GM10248 (cell line): ENCODE measurements at places on chromosomes 3 and 15.

DNA sequence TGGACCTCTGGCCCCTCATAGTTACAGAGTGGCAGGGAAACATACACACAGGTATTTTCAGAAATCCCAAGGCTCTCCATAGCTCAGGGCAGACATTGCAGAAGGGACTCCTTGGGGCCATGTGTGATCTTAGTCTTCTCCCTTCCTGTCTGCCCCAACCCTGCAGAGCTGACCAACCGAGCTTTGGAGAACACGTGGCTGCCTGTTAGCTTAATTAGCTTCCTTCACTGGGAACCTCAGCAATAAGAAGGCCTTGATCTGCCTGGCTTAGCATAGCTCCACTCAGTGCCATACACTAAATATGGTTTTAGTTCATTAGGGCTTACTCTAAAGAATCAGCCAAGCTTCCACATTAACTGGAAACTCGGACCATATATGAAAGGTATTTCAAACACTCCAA lies 12.3 kb downstream of the LYZL4 start:
- no peak for DNase-seq

DNA sequence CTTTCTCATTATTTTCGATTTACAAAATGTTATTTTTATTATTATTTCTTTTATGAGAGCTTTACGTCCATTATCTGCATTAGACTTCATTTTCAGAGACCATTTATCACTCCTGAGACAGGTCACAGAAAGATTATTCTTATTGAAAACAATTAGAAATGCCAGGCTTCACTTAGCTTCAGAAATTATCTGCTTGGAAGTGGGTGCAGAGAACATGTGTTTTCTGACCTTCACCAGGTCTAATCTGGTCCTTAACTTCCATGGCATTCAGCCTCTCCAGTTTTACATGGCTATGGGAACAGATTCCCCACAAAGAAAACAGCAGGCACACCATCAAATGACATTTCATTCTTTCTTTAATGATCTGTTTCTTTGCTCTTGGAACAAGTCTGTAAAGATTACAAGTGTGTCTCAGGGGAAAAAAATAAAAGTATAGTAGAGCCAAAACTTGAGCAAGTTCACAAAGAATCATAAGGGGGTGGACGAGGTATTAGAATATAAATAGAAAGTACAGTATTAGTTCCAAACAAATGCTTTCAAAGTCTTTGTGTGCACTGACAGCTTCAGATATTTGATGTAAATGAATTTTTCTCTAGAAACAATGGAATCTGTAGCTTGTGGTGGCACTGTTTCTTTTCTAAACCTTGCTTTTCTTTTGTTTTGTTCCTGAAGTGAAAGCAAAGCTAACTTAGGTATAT lies 294.2 kb upstream of the MEIS2 start:
- no peak for DNase-seq

- DNase-seq: no peak
These were observed 28.5 kb downstream of the TBC1D23 start for GRCh38 chr3:100289339-100289738.

- no peak for DNase-seq
These were observed 215.5 kb upstream of the KCNMB2 start for GRCh38 chr3:178320456-178321351.

DNA sequence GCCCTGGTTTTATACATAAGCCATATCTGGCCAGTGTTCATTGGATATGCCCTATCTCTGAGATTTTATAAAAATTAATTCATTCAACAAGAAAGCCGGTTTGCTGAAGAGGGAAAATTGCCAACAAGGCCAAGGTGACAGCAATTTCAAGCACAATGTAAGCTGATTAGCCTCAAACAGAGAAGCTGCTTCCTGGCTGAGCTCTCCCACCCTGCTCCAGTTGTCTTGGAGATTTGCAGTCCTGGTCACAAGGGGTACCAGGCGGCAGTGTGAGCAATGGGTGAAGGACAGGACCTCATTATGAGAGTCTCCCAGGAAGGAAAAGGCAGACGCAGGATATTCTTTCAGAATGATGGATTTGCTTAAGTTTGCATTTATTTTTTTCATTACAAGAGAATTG lies 5.4 kb upstream of the THSD4 start:
- DNase-seq: no peak

DNA sequence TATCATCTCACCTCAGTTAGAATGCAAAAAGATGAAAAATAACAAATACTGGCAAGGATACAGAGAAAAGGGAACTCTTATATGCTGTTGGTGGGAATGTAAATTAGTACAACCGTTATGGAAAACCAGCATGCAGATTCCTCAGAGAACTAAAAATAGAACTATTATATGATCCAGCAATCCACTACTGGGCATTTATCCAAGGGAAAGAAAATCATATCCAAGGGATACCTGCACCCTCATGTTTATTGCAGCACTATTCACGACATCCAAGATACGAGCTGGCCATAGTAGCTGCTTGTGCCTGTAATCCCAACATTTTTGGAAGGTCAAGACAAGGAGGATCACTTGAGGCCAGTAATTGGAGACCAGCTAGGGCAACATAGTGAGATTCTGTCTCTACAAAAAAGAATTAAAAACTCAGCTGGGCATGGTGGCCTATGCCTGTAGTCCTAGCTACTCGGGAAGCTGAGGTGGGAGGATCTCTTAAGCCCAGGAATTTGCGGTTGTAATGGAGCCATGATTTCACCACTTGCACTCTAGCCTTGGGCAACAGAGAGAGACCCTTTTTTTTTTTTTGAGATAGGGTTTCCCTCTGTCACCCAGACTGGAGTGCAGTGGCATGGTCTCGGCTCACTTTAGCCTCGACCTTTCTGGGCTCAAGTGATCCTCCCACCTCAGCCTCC lies 26.6 kb downstream of the USP50 start:
- DNase-seq: no peak

DNA sequence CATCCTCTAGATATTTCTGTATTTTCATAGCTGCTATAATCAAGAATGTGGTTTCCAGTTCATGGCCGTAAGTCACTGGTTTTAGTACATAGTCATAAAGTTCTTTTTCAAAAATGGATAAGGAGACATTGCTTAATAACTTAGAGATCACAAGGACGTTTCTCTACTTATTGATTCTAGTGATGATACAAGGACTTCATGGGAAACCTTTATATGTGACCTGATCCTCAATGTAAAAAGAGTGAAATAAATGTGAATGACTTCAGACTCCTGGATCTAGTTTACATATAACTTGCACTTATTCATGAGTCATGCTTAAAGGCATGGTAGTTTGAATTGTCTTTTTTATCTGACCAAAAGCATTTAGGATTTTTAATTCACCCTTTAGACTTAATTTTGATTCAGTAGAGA lies 35.2 kb downstream of the TSC22D2 start:
- DNase-seq: no peak

DNA sequence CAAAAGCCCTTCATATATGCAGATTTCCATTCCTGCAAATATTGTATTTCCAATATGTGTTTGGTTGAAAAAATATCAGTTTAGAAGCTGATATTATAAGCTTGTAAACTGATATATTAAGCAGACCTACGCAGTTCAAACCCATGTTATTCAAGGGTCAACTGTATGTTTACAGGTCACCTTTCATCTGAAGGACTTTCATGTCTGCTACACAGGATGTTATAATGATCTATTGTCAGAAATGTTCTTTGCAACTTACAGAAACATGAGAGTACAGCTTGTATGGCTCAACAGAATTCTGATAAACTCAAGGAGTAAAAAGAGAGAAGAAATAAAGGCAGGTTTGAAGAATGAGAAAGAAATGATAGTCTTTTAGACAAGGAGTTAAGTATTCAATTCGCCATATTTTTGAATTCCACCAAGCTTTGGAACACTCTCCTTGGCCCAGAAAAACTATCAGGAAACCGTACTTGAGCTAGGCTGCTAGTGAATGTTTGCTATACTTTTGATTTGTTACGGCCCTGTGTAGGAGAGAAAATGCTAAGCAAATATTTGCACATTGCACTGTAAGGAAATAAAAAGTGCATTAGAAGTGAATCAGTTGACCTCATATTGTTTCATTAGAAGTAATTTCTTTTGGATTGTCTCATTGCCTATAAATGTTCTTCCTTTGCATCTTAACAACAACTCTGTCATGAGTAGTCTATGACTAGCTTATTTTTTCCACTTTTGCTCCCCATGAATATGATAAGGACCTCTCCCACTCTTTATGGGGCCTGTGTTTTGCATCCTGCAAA lies 81.2 kb downstream of the NEK11 start:
- no peak for DNase-seq

DNA sequence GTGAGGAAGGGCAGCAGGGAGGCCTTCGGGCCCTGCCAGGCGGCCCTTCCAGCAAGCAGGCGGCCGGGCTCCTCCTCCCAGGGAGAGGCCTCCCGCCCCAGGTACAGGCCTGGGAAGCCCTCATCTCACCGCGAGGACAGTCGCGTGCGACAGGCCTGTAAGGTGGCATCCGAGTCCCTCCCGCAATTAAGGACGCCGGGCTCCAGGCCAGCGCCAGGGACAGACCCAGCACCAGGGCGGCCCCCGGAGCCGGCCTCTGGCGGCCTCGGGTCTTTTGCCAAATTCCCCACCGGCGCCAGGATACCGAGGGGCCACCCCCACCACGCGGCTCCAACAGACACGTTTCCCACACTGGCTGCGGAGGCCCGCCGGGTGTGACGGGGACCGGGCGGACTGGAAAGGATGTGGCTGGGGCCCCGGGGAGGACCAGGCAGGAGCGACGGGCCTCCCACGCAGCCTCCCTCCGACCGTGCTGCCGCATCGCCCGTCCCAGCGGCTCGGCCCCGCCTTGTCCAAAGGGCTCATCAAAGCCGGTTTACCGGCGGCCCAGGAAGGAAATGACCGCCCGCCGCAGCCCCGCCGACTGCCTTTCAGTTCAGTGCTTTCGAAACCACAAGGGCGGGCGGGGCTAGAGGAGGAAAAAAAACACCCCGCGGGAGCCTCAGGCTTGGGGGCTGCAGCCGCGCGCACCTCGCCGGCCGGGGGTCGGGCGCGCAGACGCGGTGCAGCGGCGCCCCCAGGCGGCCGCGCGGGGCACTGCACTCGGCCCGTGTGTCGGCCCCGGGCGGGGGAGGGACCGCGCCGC lies 11.3 kb downstream of the XXYLT1 start:
- peak; percentile 95 for DNase-seq

DNA sequence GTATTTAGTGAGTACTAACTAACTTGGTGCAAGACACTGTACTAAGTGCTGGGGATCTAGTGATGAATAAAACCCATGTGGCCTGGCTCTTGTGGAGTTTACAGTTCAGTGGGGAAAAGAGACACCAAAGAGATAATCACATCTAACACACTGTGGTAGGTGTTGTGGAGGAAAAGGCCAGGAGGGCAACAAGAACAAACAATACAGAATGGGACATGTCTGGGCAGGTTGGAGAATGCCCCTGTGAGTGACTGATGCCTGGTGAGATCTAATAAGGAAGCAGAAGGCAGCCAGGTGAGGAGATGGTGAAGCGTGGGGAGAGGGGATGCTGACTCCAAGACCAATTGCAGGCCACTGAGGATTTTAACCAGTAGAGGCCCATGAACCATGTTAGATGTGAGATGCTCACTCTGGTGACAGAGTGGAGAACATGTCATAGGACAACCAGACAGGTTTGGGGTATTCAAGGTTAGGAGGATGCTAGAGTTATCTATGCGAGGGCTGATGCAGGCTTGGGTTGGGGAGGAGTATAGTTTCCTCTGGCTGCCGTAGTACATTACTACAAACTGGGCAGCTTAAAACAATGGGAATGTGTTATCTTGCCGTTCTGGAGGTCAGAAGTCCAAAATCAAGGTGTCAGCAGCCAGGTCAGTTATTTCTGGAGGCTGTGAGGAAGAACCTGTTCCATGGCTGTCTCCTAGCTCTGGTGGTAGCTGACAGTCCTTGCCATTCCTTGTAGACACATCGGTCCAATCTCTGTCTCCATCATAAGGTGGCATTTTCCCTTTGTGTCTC lies 81.4 kb downstream of the ARNT2 start:
- DNase-seq: no peak

- no peak for DNase-seq
These were observed 100.4 kb upstream of the NDN start for GRCh38 chr15:23787346-23788105.

GRCh38 chr3:54137311-54137710 lies 15.0 kb downstream of the CACNA2D3 start:
- DNase-seq: no peak

- no peak for DNase-seq
These were observed 292.4 kb downstream of the PDCD6IP start for GRCh38 chr3:34090876-34091275.

DNA sequence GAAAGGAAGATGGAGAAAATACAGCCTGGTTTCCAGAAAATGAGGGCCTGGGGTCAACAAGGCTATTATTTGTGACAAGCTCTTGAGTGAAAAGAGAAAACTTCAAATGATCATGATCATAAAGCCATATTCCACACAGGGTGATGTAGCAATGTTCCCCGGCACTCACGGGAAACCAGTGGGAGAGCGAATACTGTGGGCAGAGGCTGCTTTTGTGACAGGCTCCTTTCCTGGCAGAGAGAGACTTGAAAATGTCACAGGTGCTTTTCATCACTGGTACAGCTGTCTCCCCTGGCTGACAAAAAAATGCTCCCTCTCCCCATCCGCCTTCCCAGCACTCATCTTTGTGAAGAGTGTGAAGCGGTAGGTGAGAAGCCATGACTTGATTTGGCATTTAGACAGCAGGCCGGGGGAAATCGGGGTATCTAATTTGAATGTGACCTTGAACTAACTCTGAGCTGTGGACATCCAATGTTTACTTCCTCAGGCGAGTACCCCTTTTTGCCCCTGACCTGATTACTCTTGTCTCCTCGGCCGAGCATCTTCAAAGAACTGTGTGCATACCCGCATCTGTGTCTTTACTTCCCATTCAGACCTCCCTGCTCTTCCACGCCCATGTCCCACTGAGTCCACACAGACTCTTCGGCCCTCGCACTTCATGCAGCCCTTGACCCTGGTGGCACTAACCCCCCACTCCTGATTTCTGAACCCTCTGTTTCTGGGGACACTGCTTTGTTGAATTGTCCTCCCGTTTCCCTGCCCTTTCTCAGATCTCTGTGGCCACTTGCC lies 23.2 kb downstream of the CA12 start:
- no peak for DNase-seq

DNA sequence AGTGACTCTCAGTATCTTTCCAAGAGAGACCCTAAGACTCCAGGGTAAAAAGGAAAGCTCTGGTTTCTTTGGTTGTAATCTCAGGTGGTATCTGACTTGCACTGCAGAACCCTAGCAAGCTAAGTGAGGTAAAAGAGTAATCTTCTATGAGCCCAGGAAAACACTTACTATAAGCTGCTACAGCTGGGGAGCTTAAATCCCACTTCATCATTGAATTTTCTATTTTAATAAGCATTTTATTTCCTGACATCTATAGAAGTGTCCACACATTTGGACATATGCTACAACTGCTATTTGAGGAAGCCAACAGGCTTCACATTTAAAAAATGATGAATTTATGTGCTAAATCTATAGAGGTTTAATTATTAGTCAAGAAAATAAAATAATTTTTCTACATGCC lies 73.1 kb upstream of the GUCA1C start:
- no peak for DNase-seq

GRCh38 chr3:52144034-52144795 lies 10.0 kb downstream of the POC1A start:
- peak; percentile 88 for DNase-seq

- DNase-seq: no peak
These were observed 814 bp upstream of the TEX264 start for GRCh38 chr3:51670053-51670822.
